ENCODE measurements at places on chromosomes 4 and X.

- no peak for DNase-seq
Measured at GRCh38 chr4:90766837-90767236, 639.6 kb downstream of the CCSER1 start.

GRCh38 chrX:109928596-109929335, 74.1 kb upstream of the TMEM164 start:
- no peak for DNase-seq

- no peak for DNase-seq
Measured at GRCh38 chr4:168707205-168707604, 210.4 kb downstream of the PALLD start.

- no peak for DNase-seq
Measured at GRCh38 chr4:6560416-6561172, 14.4 kb upstream of the MAN2B2 start.

DNA sequence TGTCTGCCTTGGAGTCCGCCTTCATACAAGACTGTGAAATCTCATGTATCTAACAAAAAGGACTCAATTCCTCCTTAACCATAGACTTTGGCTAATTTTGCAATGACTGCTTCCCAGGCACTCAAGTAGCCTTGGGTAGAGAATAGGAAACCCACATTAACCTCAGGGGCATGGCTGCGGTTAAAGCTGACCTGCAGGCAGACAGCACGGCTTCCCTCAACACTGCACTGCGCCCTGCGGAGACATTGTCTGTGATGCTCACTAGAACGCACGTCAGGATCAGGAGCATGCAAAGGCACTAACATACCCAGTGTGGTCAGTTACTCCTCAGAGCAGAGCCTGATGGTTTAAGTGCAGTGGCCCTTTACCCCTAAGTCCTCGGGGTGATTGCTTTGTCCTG, 10.3 kb upstream of the GPR143 start:
- no peak for DNase-seq

- DNase-seq, result no peak
Measured at GRCh38 chr4:155530857-155531256, 135.8 kb upstream of the GUCY1A1 start.

- no peak for DNase-seq
Measured at GRCh38 chr4:68349279-68349648, 626 bp downstream of the YTHDC1 start.

DNA sequence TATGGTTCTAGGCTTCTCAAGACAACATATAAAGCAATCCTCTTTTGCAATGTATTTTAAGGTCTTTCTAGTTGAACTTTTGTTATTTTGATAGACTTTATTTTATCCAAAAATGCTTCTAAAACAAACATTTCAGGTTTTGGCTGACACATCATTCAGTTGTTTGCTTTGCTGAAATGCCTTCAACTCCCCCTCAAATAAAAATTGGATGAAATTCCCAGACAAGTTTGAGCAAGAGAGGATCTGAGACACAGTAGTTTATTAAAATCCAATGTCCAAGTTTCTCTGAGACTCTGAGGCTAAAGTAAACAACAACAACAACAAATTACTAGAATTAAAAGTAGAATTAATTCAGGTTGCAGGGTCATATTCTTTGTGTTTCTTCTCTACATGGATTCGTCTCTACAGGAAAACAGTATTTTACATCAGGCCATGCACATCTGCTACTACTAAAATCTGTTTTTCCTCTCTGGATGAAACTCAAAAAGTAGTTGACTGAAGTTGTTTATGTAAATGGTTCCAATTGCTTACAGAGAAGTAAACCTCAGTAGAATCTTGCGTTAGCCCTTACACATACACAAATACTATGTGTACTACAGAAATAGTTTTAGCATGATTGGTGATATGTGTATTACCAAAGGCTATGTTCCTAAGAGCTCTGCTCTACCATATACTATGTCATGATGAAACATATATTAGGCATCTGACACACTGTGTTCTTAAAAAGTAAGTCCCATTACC, 64.9 kb downstream of the PRSS12 start:
- DNase-seq, result no peak

- DNase-seq, result no peak
Measured at GRCh38 chr4:36133086-36133485, 111.2 kb downstream of the ARAP2 start.

GRCh38 chrX:30935985-30936384, 46.9 kb upstream of the TAB3 start:
- DNase-seq, result no peak

DNA sequence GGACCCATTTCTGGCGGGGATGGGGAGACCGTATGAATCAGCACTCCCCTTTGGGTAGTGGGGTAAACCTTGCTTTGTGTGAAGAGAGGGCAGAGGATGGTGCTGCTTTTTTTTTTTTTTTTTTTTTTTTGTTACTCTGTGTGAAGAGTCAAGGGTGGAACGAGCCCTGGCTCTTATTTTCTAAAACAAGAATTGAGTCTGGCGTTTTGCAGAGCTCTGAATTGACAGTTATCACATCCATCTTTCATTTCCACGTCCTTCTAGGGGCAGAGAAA, 1.2 kb downstream of the SLAIN2 start:
- no peak for DNase-seq

- no peak for DNase-seq
Measured at GRCh38 chr4:8537041-8537461, 43.1 kb upstream of the GPR78 start.

DNA sequence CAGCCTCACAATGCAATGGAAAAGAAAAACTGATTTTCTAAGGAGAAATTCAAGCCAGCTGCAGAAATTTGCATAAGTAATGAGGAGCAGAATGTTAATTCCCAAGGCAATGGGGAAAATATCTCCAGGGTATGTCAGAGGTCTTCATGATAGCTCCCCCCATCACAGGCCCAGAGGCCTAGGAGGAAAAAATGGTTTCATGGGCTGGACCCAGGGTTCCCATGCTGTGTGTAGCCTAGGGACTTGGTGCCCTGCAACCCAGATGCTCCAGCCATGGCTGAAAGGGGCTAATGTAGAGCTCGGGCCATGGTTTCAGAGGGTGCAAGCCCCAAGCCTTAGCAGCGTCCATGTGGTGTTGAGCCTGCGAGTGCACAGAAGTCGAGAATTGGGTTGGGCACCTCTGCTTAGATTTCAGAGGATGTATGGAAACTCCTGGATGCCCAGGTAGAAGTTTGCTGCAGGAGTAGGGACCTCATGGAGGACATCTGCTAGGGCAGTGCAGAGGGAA, 53.5 kb upstream of the TEX13C start:
- no peak for DNase-seq

All from stimulated activated CD8-positive, alpha-beta memory T cell treated with anti-CD3 and anti-CD28 coated beads, Interleukin-7, amount 100 ng/mL, for 4 hours (primary cell).